ENCODE measurements at places on chromosomes 11 and 22.

DNA sequence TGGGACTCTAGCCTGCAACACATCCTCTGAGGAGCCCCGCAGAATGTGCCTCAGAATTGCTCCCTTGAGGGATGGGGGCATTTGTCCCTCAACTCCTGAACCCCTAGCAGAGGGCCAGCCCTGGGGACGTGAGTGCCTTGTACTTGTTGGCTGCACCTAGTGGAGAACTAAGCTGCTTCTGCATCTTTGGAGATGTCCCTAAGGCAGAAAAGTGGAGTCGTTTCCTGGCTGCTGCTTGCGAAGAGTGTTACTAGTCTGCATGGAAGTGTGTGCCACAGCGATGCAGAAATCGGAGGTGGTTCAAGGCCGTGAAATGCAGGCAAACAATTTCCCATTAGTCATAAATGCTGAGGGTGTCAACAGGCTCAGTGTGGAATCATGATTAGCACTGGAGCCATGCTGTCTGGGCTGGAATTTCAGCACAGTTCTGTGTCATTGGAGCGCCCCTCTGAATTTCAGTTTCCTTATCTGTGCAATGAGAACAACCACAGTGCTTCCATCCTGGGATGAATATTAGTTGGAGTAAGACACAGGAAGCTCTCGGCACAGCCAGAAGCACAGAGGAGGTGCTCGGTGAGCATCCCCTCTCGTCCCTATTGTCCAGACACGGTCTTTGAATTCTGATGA, 56.5 kb downstream of the MIAT start:
- no peak for DNase-seq

DNA sequence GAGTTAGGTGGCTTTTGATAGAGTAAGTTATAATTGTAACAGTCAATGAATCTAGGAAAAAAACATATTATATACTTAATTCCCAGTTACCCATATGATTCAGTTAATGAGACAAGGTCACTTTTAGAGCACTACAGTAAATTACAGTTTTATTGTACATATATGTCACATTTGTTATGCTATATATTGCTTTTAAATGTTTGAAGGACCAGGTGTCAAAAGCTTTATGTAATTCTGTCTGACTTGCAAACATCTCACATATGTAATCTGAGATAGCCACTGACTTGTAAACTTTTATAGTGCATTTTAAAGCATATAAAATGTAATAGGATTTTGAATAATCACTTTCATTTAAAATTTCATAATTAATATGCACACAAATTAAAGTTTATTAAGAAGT, 36.7 kb upstream of the PDGFD start:
- no peak for DNase-seq

GRCh38 chr11:40924915-40925314, 534.5 kb downstream of the LRRC4C start:
- no peak for DNase-seq

DNA sequence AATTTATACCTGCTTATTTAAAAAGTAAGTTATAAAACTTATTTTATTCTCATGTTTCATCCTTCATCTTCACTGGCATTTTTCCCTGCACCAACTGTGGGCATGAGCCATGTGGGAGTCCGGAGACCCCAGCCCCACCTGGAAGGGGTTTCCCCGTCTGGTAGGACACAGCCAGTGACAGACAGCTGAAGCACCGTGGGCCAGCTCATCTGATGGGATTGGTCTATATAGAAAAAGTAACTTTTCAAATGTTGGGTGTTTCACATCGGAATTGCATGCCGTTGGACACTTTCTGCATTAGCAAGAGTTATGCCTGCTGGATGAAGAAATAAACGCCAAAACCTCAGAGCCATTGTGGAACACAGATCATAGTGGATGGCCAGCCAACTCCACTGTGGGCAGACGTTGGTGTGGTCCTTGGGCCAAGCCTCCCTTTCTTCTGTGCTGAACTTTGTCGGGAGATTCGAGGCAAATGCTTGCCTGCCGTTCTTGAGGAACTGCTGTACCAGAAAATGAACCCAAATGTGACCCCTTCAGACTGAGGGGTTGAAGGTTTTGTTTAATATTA, 1329.3 kb downstream of the TBC1D22A start:
- no peak for DNase-seq

Data from hepatic stellate cell (primary cell).